ENCODE measurements at places on chromosomes 2 and 18.

DNA sequence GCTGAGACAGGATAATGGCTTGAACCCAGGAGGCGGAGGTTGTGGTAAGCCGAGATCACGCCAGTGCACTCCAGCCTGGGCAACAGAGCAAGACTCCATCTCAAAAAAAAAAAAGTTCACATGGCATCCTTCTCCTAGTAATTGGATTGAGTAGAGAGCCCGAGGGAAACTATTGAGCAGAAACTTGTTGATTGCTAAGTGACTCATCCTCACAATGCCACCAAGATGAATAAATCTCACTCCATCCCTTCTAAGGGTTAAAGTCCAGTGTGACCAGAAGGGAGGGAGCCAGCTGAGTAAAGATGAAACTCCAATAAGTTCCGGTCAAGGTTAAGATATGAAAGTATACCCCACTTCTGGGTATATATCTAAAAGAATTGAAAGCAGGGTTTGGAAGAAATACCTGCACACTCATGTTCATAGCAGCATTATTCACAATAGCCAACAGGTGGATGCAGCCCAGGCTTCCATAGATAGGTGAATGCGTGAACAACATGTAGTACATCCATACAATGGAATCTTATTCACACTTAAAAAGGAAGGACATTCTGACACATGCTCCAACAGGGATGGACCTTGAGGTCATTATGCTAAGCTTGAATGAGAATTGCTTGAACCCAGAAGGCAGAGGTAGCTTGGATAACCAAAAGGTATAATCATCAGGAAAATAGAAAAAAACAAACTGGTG lies 13.0 kb upstream of the FHL2 start:
- DNase-seq, result no peak

DNA sequence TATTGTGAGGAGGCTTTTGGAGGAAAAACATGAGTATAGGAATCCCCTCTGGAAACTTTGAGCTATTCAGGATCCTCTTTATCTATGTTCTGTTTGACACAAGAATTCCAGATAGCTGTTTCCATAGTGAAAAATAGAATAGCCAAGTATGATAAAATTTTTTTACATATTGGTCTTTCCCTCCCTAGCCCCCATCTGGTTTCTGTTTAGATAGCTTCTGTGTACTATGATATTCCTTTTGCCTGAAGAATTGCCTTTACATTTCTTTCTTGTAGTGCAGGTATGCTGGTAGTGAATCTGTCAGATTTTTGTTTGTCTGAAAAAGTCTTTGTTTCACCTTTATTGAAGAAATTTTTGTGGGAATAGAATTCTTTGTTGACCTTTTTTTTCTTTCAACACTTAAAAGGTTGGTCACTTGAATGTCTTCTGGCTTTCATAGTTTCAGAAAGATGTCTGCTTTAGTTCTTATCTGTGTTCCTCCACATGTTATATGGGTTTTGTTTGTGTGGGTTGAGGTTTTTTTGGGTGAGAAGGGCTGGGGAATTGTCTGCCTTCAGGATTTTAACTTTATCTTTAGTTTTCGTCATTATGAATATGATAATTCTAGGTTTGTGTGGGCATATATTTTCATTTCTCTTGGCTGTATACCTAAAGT lies 29.9 kb upstream of the FBLN7 start:
- DNase-seq, result no peak

GRCh38 chr2:220366765-220367164 lies 739.3 kb downstream of the SLC4A3 start:
- DNase-seq, result no peak

DNA sequence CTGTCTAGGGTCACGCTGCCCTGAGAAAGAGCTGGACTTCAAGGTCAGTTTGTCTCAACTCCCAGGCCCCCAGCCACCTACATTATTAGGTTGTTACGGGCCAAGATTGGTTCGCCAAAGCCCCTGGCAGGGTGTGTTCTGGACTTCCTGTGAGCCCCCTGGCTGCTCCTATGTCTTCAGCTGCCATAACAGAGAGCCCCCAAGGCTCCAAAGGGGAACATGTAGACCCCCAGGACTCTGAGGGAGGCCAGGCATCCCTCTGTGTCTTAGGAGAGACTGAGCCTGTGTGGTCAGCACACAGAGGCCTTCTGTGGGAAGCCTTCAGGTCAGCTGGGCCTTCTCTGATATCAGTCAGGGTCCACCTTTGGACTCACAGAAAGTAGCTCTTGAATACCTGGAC lies 58.3 kb downstream of the INHBB start:
- no peak for DNase-seq

GRCh38 chr18:51229328-51229727 lies 31.8 kb upstream of the MEX3C start:
- DNase-seq, result no peak

- no peak for DNase-seq
Observed at GRCh38 chr2:206642075-206643025, at the start of gene FAM237A. TSS of gene FAM237A (plus strand) at chr2:206642487. CDS start at chr2:206644237, 1,750 bp downstream.

DNA sequence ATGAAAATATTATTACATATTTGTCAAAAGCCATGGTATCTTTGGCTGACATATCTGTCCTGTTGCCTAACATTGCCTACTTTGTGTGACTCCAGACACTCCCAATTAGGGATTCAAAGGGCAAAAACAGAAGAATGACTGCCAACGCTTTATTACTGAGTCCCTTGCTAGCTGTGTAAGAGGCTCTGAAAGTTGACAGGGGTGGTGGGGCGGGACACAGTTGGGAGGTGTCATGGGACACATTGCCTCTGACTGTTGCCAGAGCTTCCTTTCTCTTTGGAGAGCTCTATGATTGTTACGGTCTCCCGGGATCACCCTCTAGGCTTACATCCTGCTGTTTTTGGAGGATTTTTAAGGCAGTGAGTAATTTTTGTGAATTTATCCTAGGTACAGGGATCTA lies 249.6 kb upstream of the ACVR2A start:
- no peak for DNase-seq

DNA sequence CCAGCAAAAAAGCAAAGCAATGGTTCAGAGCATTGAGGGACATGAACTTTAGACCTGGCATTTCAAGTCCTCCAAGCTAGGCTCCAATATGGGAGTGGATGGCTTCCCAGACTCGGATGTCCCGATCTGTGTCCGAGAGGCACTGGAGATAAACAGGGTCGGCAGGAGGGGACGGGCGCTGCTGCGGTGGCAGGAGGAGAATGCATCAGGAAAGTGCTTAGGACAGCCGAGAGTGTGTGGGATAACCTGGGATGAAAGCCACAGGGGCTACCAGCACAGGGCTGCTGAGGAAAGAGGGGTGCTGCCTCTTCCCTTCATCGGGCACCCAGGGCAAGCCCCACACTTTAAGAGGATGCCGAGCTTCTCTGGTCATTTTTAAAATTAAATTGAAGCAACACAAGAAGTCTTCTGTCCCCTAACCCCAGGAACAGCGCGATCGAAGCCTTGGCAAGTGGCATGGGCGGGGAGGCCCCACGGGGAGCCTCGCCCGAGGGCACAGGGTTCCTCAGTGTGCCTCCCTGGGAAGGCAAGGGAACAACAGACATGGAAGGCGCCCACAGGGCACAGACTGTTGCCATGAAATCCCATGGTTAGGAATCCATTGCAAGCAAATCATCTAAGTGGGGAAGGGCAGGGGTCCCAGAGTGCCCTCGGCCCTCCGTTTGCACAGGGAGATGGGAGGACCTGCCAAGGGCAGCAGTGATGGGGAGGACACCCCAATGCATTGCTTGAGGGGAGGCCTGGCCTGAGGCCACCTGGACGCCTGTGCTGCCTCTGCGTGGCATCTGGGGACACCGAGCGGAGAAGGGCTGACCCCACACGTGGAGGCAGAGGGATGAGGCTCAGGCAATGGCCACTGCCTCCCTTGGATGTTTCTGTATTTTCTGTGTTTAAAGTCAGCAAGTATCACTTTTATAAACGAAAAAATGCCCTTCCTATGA lies 78.5 kb upstream of the GPC1 start:
- no peak for DNase-seq

- no peak for DNase-seq
Observed at GRCh38 chr2:15638720-15639119, 47.1 kb downstream of the DDX1 start.

- DNase-seq, result no peak
Observed at GRCh38 chr2:65881592-65881991, 449.2 kb upstream of the SPRED2 start.

- no peak for DNase-seq
Observed at GRCh38 chr2:23208339-23208738, 176.6 kb upstream of the KLHL29 start.

GRCh38 chr2:193141-193671 lies 70.6 kb downstream of the SH3YL1 start:
- no peak for DNase-seq

DNA sequence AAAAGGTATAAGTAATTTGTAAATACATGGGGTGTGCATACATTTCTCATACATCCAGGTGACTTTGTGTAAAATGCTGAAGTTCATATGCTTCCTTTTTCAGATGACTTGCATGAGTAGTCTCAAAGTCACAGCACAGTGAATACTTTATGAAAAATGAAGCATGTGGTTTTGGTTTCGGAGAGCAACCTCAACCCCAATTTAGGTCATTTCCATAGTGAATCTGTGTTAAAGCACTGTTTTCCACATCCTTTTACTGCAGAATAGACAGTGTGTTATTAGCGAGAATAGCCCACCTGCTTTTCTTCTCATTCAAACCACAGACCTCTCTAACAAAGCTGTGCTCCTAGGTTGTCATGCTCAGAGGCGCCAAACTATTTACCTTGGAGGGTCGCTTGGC lies 204.4 kb upstream of the RASGRP3 start:
- DNase-seq, result no peak

- no peak for DNase-seq
Observed at GRCh38 chr2:230944123-230944653, 19.1 kb upstream of the GPR55 start.

- DNase-seq, result no peak
Observed at GRCh38 chr2:216012133-216012829, 1.1 kb downstream of the MREG start.

DNA sequence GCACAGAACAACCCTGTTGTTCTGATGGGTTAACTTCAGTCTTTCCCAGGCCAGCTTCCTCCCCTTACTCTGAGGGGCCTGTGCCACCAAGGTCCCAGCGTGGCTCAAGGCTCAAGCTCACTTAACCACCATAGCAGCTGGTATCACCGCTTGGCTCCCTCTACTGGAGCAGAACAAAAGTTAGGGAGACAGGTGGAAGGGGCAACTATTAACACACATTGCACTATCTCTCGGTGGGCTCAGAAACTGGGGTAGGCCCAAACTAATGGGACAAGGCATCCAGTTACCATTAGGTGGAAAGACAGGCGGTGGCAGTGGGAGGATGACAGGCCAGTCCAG lies 88.7 kb upstream of the ATL2 start:
- no peak for DNase-seq

- DNase-seq, result no peak
Observed at GRCh38 chr2:30680121-30680520, 127.1 kb downstream of the CAPN13 start.

GRCh38 chr2:1817256-1818051 lies 73.1 kb upstream of the PXDN start:
- DNase-seq, result no peak

- DNase-seq, result no peak
Observed at GRCh38 chr2:154978710-154979109, 280.2 kb downstream of the KCNJ3 start.
